HT1080 (cell line): ENCODE measurements at places on chromosomes 6 and 20.

GRCh38 chr6:20632696-20633095 lies 98.4 kb downstream of the CDKAL1 start:
- DNase-seq, result no peak

DNA sequence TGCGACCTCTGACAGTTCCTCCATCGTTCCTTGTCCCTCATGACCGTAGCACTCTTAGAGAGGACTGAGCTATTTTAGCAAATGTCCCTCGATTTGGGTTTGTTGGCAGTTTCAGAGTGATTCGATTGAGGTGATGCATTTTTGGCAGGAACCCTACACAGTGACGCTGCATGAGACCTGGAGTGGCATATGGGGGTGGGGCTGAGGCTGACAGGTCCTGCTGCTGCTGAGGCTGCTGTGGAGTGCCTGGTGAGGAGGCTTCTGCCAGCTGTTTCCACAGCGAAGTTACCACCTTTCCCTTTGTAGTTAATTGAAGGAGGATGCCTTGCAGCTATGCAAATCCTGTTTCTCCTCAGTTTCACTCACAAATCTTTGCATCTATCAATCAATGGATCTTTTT lies 19.8 kb downstream of the PXDC1 start:
- no peak for DNase-seq

- no peak for DNase-seq
Measured at GRCh38 chr6:27176096-27176495, 71.4 kb upstream of the PRSS16 start.

DNA sequence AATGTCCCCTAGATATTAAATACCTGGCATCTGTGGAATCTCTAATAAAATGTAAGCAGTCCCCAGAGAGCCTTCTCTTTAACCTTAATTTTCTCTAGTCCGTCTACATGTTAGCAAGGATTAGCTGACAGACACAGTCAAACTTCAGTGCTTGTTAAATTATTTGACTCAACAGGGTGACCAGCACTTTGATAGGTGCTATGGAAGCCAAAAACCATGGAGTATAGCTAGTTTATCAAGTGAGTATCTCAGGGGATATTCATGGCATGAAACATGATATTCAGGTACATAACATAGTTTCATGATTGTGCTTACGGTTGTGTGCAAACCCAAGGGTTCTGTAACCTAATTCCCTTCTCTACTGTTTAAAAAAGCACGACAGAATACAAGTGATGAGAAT lies 3.9 kb downstream of the RHAG start:
- DNase-seq, result no peak

GRCh38 chr6:11149551-11149950 lies 38.0 kb upstream of the ERVFRD-1 start:
- no peak for DNase-seq

DNA sequence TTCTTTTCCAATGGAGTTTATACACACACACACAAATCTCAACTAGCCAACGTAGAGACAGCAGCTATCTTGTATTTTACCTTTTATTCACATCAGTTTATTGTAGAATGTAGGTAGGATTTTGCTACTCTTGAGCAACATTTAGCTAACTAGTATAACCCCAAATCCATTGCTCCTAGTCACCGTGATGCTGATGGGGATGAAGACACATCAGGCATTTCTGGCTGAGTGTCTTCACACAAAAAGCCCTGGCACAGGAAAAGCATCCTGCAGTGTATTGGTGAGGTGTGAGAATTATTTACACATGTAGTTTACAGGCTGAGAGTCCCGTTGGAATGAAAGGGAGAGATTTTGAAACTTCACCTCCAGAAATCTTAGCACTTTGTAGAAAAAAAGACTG lies 65.9 kb upstream of the FBXL4 start:
- no peak for DNase-seq
